H1 (cell line): ENCODE measurements at places on chromosomes 4 and X.

DNA sequence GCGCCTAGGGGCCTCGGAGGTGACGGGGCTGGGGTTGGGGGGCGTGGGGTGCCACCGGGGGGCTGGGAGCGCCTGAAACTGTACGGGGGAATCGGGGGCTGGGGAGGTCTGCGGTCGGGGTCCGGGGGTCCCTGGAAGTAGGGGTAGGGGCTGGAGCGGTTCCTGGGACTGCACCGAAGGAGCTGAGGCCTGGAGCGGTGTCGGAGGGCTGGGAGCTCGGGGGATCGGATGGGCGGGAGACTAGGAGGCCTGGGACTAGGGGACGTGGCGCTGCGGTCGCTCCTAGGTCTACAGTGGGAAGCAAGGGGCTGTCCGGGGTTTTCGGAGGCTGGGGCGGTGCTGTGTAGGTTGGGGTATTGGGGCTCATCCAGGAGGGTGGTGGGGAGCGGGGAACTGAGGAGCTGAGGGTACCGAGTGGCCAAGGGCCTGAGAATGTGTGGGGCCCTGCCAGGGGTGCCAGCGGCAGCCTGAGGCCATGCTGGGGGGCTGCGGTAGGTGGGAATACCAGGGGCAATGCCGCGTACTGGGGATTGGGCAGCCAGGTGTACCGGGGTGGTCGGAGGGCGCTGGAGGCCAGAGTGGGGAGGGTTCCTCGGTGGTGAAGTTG, 562 bp downstream of the AKAP17A start:
- H3K4me1 ChIP-seq: peaks cover 8% of the 10 kb centered on the region
- H3K4me3 ChIP-seq: peak overlapping the region; percentile 98
- H3K27ac ChIP-seq: no peak overlapping the region
- no peaks in the 10 kb centered on the region for H3K27me3 ChIP-seq

GRCh38 chr4:8586671-8587468, 5.7 kb upstream of the CPZ start:
- DNase-seq: no peak
- H3K36me3 ChIP-seq: no peaks in the 10 kb centered on the region
- no peak overlapping the region for H3K27ac ChIP-seq
- peaks cover 13% of the 10 kb centered on the region; the same call in 1 of the 2 replicates for H3K4me1 ChIP-seq
- H3K27me3 ChIP-seq: peaks cover 8% of the 10 kb centered on the region

GRCh38 chrX:40521868-40522450, 58.8 kb upstream of the ATP6AP2 start:
- no peak overlapping the region for H3K4me3 ChIP-seq
- H3K27ac ChIP-seq: no peak overlapping the region
- H3K27me3 ChIP-seq: no peaks in the 10 kb centered on the region
- H3K4me1 ChIP-seq: no peaks in the 10 kb centered on the region
- H3K36me3 ChIP-seq: no peaks in the 10 kb centered on the region

GRCh38 chr4:41512136-41512535, 25.8 kb upstream of the LIMCH1 start:
- H3K27me3 ChIP-seq: no peaks in the 10 kb centered on the region
- no peak overlapping the region for H3K4me3 ChIP-seq
- no peaks in the 10 kb centered on the region for H3K4me1 ChIP-seq
- no peak for DNase-seq
- H3K36me3 ChIP-seq: no peaks in the 10 kb centered on the region

GRCh38 chr4:176814770-176815169, 22.0 kb upstream of the VEGFC start:
- no peaks in the 10 kb centered on the region for H3K36me3 ChIP-seq
- no peak overlapping the region for H3K4me3 ChIP-seq
- no peaks in the 10 kb centered on the region for H3K27me3 ChIP-seq
- no peak for DNase-seq

GRCh38 chr4:93700571-93700970, 128.0 kb upstream of the ATOH1 start:
- no peak for DNase-seq
- H3K27ac ChIP-seq: no peak overlapping the region
- no peaks in the 10 kb centered on the region for H3K4me1 ChIP-seq
- no peak overlapping the region for H3K4me3 ChIP-seq
- H3K27me3 ChIP-seq: no peaks in the 10 kb centered on the region

- H3K4me1 ChIP-seq: no peaks in the 10 kb centered on the region
- H3K4me3 ChIP-seq: no peak overlapping the region
- H3K27ac ChIP-seq: no peak overlapping the region
- H3K27me3 ChIP-seq: no peaks in the 10 kb centered on the region
- DNase-seq: no peak
Observed at GRCh38 chr4:1354136-1354982, 7.4 kb downstream of the UVSSA start.

GRCh38 chrX:120367402-120368109, 5.7 kb downstream of the ATP1B4 start:
- no peaks in the 10 kb centered on the region for H3K4me1 ChIP-seq
- no peak overlapping the region for H3K27ac ChIP-seq
- no peaks in the 10 kb centered on the region for H3K36me3 ChIP-seq
- DNase-seq: no peak

DNA sequence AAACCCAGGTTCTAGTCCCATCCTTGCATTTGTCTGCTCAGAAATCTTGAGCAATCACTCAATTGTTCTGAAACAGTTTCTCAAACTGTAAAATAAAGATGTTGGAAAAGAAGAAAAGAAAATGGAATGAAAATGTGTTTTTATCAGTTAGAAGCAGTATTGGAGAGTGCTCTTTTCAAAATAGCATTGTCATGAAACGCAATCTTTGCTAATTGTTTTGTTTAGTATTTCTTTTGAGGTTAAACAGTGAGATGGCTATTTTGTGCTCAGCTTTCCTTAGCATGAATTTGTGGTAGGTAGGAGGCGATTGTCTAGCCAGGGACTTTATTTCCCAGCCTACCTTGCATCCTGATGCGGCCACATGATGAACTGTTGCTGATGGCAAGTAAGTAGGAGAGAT, 10.6 kb upstream of the HPF1 start:
- H3K4me3 ChIP-seq: no peak overlapping the region
- no peak overlapping the region for H3K27ac ChIP-seq
- no peaks in the 10 kb centered on the region for H3K36me3 ChIP-seq
- DNase-seq: no peak
- H3K4me1 ChIP-seq: no peaks in the 10 kb centered on the region

DNA sequence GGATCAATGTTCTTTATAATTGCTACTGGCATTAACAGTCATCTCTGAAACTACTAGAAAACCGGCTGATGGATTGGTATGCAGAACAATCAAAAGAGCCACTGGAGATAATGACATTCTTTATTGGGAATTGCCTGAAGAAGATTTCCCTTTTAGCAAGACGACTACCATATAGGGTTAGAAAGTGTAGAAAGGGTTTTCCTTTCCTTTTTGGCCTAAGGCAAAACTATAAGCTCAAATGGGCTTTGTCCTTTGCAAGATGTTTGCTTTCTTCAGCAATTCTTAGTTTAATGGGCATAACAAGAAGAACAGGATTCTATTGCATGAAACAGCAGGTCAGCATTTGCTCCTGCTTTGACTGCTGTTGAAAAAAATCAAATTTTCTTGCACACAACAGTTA, 214.2 kb upstream of the PCDH10 start:
- H3K4me1 ChIP-seq: no peaks in the 10 kb centered on the region; the same call in 1 of the 2 replicates
- H3K27ac ChIP-seq: no peak overlapping the region
- H3K36me3 ChIP-seq: no peaks in the 10 kb centered on the region
- no peaks in the 10 kb centered on the region for H3K27me3 ChIP-seq
- H3K4me3 ChIP-seq: no peak overlapping the region

GRCh38 chr4:80322716-80323115, 12.8 kb upstream of the CFAP299 start:
- DNase-seq: no peak
- H3K27ac ChIP-seq: no peak overlapping the region
- H3K27me3 ChIP-seq: no peaks in the 10 kb centered on the region
- no peak overlapping the region for H3K4me3 ChIP-seq

GRCh38 chr4:2412534-2412884, 5.9 kb downstream of the ZFYVE28 start:
- no peaks in the 10 kb centered on the region for H3K36me3 ChIP-seq
- no peak for DNase-seq
- peak overlapping the region; percentile 68; the same call in 1 of the 2 replicates for H3K27ac ChIP-seq
- peaks cover 36% of the 10 kb centered on the region for H3K4me1 ChIP-seq
- peak overlapping the region; percentile 6; the same call in 1 of the 2 replicates for H3K4me3 ChIP-seq
